ENCODE measurements at places on chromosomes 3 and 15.

GRCh38 chr15:37038716-37039106 lies 61.6 kb downstream of the MEIS2 start:
- no peak for DNase-seq

DNA sequence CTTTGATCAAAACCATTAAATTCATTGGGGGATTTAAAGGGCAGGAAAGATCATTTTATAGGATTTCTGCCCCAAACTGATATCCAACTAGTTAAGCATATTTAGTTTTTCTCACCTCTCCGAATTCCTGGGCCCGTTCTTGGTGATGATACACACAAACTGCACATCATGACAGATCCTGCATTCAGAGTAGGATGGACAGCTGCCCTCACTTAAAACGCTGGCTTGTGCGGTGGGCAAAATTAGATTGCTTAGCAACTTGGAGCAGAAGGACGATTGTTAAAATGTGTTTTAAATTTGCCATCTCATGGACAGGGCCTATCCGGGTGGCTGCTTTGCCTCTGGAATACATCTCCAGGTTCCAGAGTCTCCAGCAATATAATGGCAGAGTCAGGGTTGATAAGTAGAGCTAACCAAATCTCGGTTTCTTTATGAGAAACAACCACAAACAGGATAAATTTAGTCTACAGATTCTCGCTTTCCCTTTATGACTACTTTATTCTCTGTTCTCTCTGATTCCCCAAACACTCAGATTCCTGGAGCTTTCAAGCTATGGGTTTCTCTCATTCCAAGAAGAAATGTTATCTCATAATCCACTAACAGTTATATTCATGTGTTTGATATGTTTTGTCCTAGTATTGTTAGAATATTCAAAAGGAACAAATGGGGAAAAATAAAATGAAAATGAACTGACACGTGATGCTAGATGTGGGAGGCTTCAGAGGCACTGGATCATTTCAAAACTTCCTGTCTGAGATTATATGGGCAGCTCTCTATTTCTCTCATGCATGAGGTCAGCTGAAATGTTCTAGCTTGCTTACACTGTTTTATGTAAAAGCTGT lies 1014.1 kb upstream of the SEMA6D start:
- no peak for DNase-seq

DNA sequence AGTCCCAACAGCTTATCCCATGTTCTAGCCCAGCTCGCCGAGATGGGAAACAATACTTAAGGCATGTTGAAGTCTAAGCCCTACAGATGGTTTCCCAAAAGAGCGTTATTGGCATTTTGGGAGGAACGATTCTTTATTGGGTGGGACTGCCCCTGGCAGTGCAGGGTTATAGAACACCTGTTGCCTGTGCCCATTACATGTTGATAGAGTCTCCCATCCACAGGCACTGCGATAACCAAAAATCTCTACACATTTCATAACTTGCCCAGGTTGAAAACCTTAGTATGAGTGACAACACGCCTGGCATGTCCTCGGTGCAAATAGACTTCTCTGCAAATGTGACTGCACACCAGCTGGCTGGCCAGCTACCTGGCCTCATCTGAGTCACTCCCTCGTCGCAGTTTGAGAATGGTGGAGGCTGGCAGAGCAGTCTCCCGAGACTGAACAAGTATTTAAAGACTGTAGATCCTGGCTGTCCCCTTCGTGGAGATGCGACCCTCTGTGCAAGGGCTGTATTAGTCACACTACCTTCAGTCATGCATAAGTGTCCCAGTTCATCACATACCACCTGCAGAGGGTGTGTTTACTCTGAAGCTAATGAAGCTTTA lies 18.7 kb downstream of the ZNF80 start:
- no peak for DNase-seq

- DNase-seq: peak; percentile 64
Measured at GRCh38 chr15:60585743-60586708, 107.1 kb upstream of the ICE2 start.

DNA sequence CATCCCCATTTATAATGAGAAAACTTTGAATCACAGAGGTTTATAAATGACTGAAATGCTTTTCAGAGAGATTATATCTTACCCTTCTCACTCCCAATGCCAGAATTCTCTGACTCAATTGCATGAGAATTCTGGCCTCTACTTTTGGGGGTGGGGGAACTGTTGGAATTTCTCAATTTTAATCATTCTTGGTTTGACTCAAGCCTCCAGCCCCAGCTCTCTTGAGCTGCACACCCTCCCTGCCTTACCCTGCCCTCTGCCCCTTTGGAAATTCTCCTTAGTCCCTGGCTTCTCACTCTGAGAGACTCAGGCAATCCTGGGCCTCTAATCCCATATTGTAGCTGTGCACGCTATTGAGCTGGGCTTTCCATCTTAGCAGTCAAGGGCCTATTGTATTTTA lies 44.2 kb downstream of the ZNF589 start:
- peak; percentile 57 for DNase-seq

GRCh38 chr15:43868406-43868805 lies 41.6 kb downstream of the WDR76 start:
- DNase-seq: no peak

GRCh38 chr3:105816833-105817232 lies 52.0 kb downstream of the CBLB start:
- no peak for DNase-seq

- DNase-seq: peak; percentile 94
Measured at GRCh38 chr3:101928890-101929289, 79.6 kb downstream of the NFKBIZ start.

GRCh38 chr3:21392526-21392925 lies 358.5 kb downstream of the ZNF385D start:
- DNase-seq: peak; percentile 57

DNA sequence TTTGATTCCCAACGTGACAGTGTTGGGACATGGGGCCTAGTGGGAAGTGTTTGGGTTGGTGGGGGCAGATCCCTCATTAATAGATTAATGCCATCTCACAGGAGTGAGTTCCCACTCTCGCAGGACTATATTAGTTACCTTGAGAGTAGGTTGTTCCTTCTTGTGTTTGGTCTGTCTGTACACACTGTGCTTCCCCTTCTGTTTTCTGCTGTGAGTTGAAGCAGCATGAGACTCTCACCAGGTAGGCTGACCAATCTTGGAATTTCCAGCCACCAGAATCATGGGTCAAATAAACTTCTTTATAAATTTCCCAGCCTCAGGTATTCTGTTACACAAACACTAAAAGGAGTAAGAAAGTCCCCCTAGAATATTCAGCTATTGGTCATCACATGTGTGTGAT lies 145.4 kb downstream of the ERC2 start:
- DNase-seq: no peak

GRCh38 chr15:95292785-95293450 lies 1037.6 kb upstream of the NR2F2 start:
- no peak for DNase-seq

GRCh38 chr3:101861212-101861788 lies 12.0 kb downstream of the NFKBIZ start:
- DNase-seq: no peak

- DNase-seq: no peak
Measured at GRCh38 chr3:138082992-138083386, 32.4 kb downstream of the DZIP1L start.

DNA sequence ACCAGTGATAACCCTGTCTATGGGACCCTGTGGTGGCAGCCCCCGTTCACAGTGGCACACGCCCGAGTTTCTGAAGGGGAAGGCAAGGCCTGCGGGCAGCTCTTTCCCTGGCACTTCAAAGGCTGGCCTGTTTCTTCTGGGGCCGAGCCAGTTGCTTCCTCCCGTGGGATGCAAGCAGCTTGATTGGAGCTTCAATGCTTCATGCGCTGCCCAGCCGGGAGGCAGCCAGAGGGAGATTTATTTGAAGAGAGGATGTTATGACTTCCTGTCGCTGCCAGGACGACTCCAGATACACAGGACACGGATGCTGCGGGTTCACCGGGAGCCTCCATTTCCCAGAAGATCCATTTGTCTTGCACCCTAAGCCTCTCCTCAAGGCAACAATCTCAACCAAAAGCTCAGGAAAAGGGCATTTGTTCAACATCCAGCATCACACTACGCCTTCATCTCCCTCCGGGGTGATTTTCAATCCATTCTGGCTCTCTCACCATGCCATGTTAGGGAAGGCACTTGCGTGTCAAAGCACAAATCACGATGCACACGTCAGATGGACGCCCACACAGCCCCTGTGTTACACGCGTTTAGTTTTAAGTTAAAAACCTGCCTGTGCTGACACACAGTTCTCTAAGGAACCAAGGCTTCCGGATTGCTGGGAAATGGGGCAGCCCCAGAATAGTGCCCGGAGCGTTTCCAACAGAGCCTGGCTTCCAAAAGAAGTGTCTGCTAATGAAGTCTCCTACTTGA lies 330.2 kb downstream of the OCA2 start:
- DNase-seq: no peak

- DNase-seq: no peak
Measured at GRCh38 chr3:116191409-116191808, 253.9 kb downstream of the LSAMP start.
